ENCODE measurements at places on chromosomes 3 and 15.

GRCh38 chr15:39302936-39303335, 277.9 kb upstream of the THBS1 start:
- no peak for DNase-seq

DNA sequence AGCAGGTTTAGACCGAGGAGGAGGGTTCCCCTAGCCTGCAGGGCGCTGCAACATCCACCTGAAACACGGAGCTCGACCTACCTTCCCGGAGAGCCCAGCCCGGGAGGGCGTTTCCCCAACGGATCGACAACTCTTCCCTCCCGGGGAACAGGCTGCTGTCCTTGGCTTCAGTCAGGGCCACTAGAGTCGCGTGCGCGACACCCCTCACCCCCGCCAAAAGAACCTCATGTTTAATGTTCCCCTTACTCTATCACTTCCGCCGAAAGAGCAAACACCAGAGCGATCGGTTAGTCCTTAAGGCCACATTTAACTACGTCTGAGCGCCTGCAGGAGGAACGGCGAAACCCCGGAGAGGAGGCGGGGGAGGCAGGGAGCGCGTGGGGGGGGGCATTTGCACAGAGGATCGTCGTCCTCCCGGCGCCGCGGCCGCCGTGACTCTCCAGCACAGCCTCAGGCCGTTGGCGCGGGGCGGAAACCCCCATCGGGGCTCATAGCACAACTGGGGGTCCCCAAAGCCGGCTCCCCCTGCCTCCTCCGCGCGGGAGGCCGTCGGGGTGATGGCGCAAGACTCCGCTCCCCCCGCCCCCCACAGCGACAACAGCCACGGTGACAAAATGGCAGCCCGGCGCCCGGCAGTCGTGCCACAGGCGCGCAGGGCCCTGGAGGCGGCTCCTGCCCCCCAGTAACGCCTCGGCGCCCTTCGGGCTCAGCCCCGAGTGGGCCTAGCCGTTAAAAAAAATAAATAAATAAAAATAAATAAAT, 3.2 kb downstream of the ANP32A start:
- peak; percentile 39 for DNase-seq

DNA sequence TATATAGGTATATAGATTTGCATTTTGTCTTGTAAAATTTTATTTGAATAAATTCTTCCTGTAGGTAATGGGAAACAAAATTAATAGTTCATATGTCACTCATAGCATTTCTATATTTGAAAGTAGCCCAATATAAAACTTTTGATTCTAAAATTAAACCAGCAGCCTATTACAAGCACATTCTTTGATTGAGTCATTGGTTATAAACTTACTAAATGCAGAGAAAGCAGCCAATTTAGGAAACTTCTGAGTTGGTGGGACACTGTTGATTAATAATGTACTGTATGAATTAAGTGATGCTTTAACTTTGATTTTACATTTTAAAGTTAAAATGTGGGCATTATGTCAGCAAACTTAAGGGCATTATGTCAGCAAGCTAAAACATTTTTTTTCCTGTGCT, 34.5 kb downstream of the NR1D2 start:
- DNase-seq, result no peak

- DNase-seq, result no peak
Observed at GRCh38 chr15:44673639-44674038, 10.2 kb upstream of the SPG11 start.

DNA sequence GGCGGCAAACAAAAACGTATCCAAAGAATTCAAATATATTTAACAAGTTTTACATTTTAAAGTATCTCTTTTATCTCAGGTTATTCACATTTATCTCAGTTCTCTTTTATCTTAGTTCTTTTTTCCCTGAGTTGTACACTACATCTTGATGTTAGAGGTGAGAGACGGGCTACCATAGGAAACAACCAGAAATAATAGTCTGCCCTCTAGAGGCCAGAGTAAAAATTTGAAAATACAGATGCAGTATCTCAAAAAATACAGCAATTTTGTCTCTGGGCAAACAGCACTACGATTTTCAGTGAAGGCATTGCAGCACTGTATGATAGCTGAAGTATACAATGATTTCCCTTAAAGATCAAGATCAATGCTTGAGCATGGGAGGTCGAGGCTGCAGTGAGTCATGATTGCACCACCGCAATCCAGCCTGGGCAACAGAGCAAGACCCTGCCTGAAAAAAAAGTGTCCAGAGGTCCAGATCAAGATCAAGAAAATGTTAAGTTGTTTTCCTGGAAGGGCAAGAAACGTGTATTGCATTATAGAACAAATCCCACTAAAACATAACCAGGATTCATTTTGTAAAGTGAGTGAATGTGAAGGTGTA, 82.6 kb upstream of the ATP11B start:
- DNase-seq, result peak; percentile 20
